ENCODE measurements at places on chromosomes 2 and 18. TPM values are rescaled to one million over a fixed set of nuclear protein-coding genes. Genes with fewer than 3 reads are reported as not detected.

PLCL1 gene
- total RNA-seq: 0.78 TPM

FBXO15 gene
- 0.83 TPM for total RNA-seq

INPP5D gene
- 61.2 TPM for total RNA-seq

SP9 gene
- not detected for total RNA-seq

NOSTRIN gene
- total RNA-seq: not detected

IWS1 gene
- total RNA-seq: 57.6 TPM

ATP6V1C2 gene
- 0.05 TPM for total RNA-seq

DNAH7 gene
- not detected for total RNA-seq

KIF5C gene
- 17.9 TPM for total RNA-seq

CELF4 gene
- total RNA-seq: not detected

UGT1A4 gene
- total RNA-seq: not detected

MAP2 gene
- not detected for total RNA-seq

REG3G gene
- not detected for total RNA-seq

CNTNAP5 gene
- not detected for total RNA-seq

ASB18 gene
- not detected for total RNA-seq

FLACC1 gene
- 1.1 TPM for total RNA-seq

GRP gene
- total RNA-seq: not detected

RAX gene
- not detected for total RNA-seq

RHOB gene
- 29.6 TPM for total RNA-seq

GRCh38 chr2:231159306-231159705, 34.5 kb upstream of the HTR2B start:
- no peak for DNase-seq

- no peak for DNase-seq
These were observed 31.1 kb downstream of the HK2 start for GRCh38 chr2:74864728-74865722.

GRCh38 chr18:69490813-69491212, 90.1 kb downstream of the DOK6 start:
- DNase-seq: no peak

DNA sequence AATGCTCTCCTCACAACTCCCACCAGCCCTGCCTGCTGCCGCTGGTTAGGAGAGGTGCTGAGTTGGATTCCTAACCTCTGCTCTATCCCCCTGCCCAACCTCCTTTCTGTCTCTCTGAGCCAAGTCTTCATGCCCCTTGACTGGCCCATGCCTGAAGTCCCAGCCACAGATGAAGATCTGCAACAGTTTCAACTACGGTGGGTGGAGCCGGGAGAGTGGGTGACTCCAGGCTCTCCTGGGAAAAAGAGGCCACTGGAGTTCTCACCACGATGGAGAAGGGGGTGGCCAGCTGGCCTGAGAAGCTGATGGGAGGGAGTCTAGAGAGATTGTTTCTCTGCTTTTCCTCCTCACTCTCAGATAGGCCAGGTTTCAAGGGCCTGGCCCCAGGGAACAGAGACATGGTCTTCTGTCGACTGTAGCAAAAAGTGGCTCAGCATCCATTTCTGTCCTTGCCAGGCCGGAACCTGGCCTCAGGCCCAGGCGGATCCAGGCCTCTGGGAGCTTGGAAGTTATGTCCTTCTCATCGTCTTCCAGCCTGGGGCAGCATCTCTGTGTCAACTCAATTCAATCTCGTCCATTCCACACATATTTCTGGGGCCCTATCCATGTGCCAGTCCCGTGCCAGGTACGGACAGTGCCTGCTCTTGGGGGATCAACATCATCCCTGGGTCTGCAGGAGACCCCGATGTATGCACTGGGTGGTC, 75.3 kb downstream of the INHBB start:
- DNase-seq: no peak

- DNase-seq: no peak
These were observed 42.7 kb downstream of the SFXN5 start for GRCh38 chr2:73028841-73029240.

DNA sequence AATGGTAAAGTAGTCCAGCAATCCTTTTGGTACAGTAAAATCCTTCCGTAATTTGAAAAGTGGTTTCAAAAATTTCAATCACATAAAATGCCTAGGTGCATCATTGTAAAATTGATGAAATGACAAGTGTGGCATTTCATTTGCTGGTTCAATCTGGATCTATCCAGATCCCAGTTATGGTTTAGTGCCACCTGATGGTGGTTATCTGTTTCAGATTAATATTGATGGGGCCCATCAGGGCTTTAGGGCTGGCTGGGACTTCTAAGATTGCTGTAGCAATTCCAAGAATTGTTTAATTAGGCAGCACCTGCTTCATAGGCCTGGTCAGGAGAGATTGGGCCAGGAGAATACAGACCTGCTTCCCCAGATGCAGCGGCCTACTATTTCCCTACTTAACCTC, 55.5 kb upstream of the PIK3C3 start:
- no peak for DNase-seq

- DNase-seq: no peak
These were observed 61.2 kb downstream of the SGPP2 start for GRCh38 chr2:222485367-222486211.

DNA sequence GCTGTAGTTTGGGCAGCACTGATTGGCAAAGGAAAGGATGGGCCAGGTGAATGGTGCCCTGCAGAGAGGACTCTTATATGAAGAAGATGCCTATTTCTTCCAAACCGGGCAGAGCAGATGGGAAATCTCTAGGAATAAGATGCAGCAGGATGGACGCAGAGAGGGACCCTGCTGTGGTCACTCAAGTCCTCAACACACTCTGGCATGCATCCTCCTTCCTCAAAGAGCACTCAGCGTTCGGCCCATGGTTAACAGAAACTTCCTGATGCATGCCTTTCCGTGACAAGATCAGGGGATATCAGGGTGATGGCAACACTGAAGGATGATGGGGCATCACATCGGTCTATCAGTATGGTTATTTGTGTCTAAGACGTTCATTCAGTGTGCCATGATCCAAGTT, 232.7 kb downstream of the TTC32 start:
- no peak for DNase-seq

GRCh38 chr2:26034637-26034992, 731 bp downstream of the RAB10 start:
- peak; percentile 9 for DNase-seq

DNA sequence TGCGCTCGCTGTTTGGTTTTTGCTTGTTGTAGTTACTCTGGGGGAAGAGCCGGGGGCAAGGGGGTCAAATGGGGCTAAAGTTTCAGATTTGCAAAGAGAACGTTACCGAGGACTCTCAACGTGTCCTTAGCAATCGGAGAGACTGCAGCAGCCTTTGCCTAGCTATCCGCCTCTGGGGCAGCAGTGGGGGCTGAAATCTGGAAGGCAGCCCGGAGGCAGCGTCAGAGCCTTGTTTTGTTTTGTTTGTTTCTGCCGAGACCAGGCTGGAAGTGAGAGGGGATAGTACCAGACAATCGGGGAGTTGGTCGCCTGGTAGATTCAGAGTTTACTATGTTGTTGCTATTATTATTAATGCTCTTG, 1.2 kb downstream of the CDH20 start:
- no peak for DNase-seq

GRCh38 chr2:44748-45341, 1.5 kb downstream of the FAM110C start:
- no peak for DNase-seq

DNA sequence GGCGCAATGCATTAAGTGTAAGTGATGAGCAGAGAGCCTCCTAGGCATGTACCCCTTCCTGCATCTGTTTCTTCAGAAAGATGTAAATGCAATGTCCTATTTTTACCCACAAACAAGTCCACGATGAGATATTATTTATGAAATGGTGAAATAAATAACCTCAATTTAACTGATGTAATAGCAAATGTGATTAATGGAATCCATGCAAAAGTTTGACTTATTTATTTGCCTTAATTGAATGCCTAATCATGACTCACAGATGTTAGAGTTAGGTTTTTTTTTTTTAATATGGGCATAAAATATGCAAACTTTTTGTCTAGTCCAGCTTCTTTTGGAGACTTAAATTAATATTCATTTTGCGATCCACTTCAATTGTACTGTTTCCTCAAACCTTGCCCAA, 67.7 kb upstream of the ITGA4 start:
- no peak for DNase-seq

GRCh38 chr2:68365087-68365486, at the start of gene PLEK:
TSS of gene PLEK (plus strand) at chr2:68365282. CDS start at chr2:68365352, 70 bp downstream.
- no peak for DNase-seq

- DNase-seq: no peak
These were observed 107.9 kb upstream of the NDUFV2 start for GRCh38 chr18:8994603-8995002.

DNA sequence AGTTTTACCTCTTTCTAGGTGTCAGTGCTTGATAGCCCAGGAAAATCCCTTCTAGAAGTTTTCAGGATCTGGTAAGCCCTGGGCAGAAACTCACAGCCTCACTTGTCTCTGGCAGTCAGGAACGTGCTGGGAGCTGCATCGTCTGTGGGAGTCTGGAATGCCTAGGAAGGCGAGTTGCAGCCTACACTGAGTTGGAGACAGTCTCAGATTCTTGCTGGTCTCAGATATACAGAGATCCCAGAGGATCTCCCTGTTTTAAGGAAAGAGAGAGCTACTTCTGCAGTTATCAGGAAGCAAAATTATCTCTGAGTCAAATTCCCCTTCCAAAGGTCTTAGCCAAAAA, 104.4 kb upstream of the CDC42EP3 start:
- no peak for DNase-seq

GRCh38 chr2:238465487-238466242, 38.9 kb downstream of the ASB1 start:
- DNase-seq: no peak

- DNase-seq: peak; percentile 62
These were observed 636 bp downstream of the ARL4C start for GRCh38 chr2:234496055-234496834.

GRCh38 chr18:25174324-25174723, 177.6 kb downstream of the ZNF521 start:
- no peak for DNase-seq

- DNase-seq: no peak
These were observed 90.3 kb upstream of the TFPI start for GRCh38 chr2:187644486-187644885.

GRCh38 chr2:197168705-197169104, 141.9 kb downstream of the ANKRD44 start:
- DNase-seq: peak; percentile 35

DNA sequence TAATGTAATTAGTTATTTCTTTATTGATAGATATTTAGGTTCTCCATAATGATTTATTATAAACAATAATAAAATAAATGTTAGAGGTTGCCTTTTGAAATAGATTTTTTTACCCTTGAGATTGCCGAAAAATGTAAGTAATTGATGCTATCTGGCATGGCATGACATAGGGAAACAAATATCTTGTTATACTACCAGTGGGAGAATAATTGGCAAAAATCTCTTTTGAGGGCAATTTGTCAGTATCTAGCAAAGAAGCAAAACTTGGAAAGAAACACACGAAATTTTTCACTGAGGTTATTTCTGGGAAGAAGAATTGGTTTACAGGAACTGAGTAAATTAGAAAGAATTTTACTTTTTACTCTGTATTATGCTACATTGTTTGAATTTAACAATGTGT, 547.2 kb upstream of the SETBP1 start:
- DNase-seq: no peak

GRCh38 chr18:461762-462161, 38.7 kb downstream of the COLEC12 start:
- DNase-seq: no peak

GRCh38 chr2:128473175-128474035, 154.7 kb upstream of the HS6ST1 start:
- peak; percentile 26 for DNase-seq

DNA sequence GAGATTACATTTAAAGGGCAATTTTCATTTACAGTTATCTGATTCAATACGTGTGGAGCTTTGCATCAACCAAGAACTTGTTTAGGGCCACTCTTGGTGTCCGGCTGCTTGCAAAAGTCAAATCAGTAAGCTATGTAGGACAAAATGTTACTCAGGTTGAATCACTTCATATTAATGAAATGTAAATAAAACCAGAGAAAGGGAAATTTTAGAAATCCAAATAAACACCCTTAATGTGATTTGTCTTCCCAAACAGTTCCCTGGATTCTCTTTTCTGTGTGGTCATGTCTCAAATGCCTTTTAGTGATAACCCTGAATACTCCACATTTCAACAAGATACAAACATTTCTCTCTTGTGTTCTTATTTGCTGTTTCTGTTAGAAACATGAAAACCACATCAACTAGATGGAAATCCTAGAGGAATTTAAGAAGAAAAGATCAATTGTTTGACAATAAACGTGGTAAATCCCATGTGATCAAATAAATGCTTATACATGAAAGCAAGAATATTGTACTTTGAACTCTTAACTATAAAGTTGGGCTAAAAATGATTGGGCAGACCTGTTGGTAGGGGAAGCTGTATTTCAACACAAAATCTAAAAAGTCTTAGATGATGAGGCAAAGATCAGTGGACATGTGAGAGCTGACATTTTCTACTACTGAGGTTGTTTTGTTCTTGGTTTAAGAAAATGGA, 101.3 kb downstream of the CDC42EP3 start:
- no peak for DNase-seq

DNA sequence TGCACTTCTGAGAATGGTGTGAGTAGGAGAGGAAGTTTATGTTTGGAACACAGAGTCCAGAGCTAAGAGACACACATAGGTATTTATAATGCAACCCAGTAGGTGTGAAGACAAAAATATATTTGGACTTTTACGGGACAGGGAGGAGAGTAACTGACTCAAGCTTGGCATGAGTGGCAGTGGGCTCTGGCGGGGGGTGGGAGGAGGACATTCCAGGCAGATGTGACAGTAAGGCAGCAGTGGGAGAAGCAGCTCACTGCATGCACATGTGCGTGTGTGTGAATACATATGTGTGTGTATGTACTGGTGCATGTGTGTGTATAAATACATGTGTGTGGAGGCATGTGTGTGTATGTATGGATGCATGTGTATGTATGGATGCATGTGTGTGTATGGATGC, 51.4 kb downstream of the DCDC2C start:
- no peak for DNase-seq
